ENCODE measurements at places on chromosomes 2 and 18.

DNA sequence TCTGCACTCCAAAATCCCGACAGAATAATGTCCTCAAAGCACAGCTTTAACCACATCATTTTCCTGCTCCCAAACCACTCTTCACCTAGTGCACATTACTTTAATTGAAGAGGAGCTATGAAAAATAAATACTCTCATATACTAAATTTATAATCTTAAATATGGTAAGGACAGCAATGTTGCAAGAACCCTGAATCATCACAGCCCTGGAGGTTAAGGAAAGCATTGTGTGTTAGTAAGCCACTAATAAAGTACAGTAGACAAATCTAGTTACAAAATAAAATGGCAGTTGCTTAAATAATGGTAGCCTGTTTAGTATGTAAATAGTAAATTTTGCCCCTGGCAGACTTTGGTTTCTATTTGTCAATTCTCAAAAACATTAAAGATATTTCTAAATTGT is 27.0 kb upstream of the CCDC178 start:
- DNase-seq = no peak

DNA sequence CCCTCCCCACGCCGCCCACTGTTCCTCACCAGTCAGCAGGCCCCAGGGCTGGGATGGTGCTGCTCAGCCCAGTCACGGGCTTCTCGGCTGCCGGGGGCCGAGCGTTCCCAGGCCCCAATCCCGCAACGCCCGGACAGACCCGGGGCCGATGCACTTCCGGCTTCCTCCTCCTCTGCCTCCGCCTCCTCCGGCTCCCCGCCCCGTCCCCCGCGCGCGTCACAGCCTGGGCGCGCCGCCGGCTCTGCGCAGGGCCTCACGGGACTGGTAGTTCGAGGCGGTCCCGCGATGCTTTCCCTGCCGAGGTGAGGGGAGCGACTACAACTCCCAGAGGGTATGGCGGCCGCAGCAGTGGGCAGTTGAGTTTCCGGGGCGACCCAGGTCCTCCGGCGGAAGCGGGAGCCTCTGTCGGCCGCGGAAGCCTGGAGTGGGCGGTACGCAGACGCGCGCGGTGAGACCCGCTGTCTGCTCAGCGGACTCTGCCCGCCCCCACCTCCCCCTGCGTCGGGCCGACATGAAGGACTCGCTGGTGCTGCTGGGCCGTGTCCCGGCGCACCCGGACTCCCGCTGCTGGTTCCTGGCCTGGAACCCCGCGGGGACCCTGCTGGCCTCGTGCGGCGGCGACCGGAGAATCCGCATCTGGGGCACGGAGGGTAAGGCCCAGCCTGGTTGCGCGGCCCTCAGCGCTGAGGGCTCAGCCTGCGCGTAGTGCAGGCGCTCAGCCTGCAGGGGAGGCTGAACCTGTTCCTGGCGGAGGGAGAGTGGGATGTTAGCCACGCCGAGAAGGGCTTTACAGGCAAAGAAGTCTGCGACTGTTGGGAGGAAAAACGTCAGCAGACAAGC is at the start of the genes CIAO1 and TMEM127:
Gene CIAO1, plus strand, starts transcription at position 386 of the 840 bp plus-strand sequence. Its CDS starts 126 bp downstream, at position 512.
Gene TMEM127, minus strand, starts transcription at position 158 of the 840 bp plus-strand sequence. CDS start 616 bp downstream, outside the sequence.
- DNase-seq = peak; percentile 95

DNA sequence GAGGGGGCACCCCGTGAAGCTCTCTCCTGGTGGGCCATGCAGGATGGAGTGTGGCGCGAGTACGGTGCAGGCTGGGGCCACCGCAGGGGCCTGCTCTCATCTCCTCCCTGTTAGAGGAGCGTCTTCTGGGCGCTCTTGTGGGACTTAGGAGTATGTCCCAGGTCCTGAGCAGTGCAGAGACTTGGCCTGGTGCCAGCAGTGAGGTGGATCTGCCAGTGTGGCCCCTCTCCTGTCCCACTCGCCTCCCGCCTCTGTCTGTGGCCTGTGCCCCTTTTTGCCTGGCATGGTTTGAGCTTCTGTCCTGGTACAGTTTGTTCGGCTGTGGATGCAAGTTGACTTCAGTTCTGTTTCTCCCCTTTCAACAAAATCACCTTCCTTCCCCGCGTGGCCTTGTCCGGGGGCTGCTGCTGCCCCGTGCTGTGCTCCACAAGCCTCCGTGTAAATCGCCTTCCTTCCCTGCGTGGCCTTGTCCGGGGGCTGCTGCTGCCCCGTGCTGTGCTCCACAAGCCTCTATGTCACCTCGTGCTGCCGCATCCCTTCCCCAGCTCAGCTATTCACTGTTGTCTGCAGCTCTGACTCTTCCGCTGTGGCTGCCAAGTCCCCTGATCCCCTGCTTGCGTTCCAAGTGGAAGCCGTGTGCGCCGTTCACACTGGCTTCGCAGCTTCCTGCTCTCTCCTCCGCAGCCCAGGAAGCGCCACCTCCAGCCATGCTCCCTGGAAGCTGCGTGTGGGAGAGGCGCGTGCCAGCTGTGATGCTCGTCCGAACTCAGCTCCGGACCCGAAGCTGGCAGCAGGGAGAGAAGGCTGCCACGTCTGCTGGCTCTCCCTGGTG is 13.7 kb downstream of the LDLRAD4 start:
- no peak for DNase-seq

- DNase-seq = peak; percentile 7
These were observed 323.7 kb downstream of the ARHGAP15 start for GRCh38 chr2:143452817-143453451.

DNA sequence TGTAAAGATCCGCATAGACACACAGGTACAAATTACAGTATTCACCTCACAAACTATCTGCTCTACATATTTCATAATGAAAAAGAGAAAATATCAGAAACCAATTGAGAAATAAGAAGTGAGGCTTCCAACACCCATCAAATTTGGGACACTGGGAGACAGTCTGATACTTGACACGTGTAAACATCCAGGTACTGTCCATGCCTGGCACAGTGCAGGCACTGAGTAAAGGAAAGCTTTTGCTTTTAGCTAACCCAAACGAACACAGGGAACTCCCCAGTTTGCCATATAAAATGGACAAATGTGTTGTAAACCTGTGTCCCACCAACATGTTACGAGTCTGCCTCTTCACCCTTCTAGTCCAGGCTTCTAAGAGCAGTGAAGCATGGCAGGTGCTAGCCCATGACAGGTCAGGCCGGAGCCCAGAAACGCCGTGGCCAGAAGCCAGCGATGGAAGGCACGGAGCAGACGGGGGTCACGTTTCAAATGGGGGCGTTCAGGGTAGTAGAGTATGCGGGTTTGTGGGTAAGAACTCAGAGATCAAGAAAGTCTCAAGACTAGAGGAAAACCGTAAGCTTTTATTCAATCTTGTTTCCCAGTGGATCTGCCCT is 27.0 kb downstream of the CDH2 start:
- DNase-seq = no peak

DNA sequence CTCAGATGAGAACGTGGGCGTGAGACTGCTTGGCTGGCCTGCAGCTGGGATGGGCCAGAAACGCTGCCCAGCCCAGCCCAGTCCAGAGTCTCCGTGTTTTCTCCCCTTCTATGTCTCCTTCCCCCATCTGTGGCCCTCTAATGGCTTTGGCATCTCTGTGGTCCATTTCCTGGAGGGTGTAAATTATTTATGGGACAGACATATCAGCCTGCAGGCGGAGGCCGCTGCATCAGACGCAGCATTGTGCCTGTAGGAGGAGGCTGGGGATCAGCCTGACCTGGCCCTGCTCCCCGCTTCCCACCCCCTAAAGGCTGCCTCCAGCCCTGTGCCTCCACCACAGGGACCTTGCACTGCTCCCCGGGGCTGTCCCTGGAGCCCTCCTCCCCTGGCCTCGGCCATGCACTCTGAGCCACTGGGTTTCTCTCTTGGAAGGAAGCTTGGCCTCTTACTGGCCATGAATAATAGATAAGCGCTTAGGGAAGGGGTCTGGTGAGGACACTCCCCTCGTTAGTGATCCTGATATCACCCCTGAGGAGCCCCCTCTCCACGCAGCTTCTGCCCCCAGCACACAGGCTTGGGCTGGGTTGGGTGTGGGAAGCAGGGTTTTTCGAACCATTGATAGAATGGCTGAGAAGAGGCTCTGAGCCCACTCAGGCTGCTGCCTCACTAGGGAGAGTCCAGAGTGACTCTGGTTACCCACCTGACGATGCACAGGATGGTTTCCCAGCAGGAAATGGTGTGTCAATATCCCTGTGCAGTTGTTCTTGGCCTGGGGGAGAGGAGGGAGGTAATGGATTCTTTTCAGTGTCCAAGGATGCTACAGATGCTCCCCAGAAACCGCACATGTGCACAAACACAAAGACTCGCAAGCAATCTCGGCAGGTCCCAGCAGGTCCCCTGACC is 185.5 kb downstream of the MYCN start:
- DNase-seq = no peak

- DNase-seq = no peak
These were observed 28.1 kb downstream of the FOSL2 start for GRCh38 chr2:28420722-28421121.

GRCh38 chr2:149657401-149658040 is 69.9 kb upstream of the MMADHC start:
- no peak for DNase-seq

- no peak for DNase-seq
These were observed 5.0 kb downstream of the RBKS start for GRCh38 chr2:27885234-27885633.

- DNase-seq = no peak
These were observed 40.9 kb downstream of the BABAM2 start for GRCh38 chr2:27931361-27931950.

Data from activated CD8-positive, alpha-beta memory T cell treated with anti-CD3 and anti-CD28 coated beads for 1 hour (primary cell).